Astrocyte of the spinal cord (primary cell): ENCODE measurements at places on chromosomes 7 and 10.

GRCh38 chr7:78018641-78019446, 220.3 kb downstream of the PHTF2 start:
- DNase-seq = peak; percentile 45

GRCh38 chr7:123492485-123492884, 41.9 kb downstream of the IQUB start:
- DNase-seq = no peak

GRCh38 chr7:67619175-67619574, 622.5 kb downstream of the TYW1 start:
- DNase-seq = no peak

DNA sequence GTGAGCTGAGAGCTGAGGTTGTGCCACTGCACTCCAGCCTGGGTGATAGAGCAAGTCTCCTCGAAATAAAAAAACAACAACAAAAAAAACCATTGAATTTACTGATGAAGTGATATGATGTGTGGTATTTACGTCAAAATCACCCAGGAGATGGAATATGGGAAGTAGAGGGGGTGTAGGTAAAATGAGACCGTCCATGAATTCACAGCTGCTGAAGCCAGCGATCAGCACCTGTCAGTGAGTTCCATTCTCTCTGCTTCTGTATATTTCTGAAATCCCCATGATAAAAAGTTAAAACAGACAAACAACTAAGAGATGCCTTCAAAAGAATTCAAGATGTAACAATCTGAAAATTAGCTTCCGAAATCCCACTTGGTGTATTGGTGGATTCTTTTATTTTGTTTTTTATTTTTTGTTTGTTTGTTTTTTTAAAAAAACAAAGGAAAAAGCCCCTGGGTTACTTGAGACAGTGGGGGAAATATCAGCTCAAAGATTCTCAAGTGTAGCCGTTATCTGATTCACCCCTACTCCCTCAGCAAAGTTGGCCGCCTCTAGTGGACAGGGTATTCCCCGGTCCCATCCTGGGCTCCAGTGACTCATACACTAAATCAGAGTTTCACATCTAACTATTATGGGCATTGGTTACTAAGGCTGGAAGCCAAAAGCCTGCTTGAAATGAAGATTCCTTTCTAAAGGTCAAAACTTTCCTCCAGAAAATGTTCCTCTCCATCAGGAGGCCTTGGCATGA, 76.4 kb downstream of the MAP3K8 start:
- DNase-seq = peak; percentile 67

DNA sequence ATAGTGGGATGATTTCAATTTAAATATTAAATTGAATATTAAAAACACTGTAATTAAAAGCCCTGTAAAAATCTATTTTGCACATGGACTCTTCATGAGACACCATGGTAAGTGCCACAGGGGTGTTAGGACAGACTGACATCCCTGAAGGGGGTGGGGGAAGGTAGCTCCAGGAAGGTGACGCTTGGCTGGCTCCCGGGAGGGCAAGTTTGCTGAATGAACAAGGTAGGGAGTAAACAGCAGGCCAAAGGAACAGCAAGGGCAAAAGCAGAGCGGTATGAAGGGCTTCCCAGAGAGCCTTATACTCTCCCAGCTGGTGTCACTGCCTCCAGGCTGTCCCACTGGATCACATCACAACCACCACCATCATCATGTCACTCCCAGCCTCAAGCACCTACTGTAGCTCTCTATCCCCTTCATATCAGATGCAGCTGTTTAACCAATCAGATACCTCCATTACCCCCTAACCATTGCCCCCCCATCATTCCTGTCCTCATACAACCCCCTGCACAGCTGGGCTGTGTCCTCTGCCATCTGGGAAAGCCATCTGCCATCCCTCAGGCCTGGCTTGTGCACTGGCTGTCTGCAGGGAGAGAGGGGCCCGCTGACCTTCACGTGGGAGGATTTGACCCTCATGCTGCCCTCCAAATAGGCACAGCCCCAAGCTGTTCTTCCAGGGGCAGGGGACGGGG, 19.5 kb downstream of the HSPA12A start:
- no peak for DNase-seq

DNA sequence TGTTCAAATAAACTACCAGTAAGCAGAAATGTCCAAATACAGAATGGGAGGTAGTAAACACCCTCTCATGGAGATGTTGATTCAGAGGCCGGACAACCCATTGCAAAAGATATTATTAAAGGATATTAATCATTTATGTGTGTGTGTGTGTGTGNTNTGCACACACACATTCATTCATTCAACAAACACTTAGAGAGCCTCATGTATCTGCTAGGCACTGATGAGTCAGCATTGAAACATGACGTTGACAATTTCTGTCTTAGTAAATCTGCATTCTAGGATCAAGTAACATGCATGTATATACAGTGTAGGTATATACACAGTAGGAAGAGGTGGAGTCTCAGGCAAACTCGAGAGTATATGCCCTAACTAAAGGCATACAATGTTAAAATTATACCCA, 187.0 kb downstream of the ZNF365 start:
- no peak for DNase-seq

DNA sequence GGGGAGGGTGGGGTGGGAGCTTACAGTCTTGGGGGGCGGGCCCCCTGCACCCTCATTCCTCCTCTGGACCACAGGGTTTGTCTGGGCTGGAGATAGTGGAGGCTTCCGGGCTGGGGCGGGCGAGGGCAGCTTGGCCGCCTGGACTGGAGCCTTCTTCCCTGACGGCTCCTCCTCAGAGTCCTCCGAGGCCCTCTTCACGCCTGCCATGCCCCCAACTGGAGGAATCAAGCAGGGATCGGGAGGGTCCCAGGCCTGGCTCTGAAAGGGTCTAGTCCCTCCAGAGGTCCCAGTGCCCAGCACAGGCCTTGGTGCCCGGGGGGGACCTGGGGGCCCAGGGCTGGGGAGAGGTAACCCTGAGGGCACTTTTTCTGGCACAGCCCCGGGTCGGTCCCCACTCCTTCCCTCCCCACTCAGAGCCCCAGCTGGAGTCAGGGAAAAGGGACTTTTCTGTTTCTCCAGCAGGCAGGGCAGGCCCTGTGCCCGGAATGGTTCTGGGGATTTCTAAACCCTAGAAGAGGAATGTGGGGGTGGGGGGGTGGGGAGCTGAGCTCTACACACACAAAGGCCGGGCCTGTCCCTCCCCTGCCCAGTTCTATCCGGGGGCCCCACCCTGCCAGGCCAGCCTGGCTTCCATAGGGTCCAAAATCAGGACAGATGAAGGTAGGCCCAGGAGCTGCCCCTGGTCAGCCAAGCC, 11.6 kb downstream of the MICALL2 start:
- DNase-seq = no peak

- no peak for DNase-seq
These were observed 59.7 kb downstream of the HYCC1 start for GRCh38 chr7:22954251-22954650.

DNA sequence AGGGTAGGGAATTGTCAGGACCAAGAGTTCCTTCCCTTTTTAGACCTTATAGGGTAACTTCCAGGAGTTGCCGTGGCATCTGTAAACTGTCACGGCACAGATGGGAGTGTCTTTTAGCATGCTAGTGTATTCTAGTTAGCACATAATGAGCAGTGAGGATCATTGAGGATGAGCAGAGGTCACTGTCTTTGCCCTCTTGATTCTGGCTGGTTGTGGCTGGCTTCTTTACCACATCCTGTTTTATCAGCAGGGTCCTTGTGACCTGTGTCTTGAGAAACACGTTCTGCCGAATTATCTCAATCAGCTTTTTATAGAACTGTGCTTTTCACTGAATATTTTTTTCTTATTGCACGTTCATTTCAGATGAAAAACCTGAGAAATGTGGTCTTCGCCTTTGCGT, 41.5 kb downstream of the MINPP1 start:
- DNase-seq = no peak

DNA sequence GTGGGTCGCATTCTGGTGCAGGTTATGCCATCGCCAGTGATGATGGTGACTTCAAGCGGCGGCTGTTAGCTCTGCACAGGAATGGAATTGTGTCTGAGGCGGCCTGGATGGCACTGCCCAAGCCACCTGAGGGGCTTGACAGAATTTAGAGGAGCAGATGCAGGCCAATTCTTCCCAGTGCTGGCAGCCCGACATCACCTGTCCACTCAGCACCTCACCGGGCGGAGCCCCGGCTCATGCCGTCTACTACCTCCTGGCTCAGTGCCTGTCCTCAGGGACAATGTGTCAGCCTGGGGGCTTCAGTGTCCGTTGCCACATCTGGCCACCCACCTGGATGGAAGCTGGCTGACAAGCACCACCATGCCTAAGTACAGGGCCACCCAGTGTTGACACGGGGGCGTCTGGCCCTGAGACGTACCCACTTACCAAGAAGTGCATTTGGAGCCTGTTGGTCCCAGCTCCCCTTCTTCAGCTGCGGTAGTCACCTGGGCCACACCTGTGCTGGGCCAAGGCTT, 420.5 kb upstream of the MKI67 start:
- DNase-seq = no peak

DNA sequence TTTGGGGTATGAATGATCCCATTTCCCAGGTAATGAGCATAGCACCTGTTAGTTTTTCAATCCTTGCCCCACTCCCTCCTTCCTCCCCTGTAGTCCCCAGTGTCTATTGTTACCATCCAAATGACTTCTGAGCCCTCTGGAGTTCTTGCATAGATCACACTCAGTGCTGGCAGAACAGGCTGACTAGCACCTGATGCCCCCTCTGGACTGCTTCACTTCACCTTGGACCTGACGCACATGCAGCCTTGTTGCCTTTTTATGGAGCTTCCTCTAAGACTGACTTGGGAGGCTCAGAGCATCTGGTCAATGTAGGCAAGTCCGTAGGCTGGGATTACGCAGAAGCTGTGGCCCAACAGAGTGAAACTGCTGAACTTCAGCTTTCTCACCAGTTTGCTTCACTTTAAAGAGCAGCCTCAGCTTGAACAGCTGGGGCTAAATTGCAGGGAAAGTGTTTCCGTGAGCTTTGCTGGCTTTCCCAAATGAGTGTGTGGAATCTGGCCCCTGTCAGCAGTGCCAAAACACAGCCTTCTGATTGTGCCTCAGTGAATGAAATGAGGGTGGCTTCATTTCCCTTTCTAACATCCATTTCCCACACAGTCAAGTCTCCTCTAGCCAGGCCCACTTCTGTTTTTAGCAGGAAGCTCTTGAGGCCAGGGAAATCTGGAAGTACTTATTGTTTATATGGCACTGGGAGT, 48.5 kb downstream of the NXPH1 start:
- DNase-seq = no peak

DNA sequence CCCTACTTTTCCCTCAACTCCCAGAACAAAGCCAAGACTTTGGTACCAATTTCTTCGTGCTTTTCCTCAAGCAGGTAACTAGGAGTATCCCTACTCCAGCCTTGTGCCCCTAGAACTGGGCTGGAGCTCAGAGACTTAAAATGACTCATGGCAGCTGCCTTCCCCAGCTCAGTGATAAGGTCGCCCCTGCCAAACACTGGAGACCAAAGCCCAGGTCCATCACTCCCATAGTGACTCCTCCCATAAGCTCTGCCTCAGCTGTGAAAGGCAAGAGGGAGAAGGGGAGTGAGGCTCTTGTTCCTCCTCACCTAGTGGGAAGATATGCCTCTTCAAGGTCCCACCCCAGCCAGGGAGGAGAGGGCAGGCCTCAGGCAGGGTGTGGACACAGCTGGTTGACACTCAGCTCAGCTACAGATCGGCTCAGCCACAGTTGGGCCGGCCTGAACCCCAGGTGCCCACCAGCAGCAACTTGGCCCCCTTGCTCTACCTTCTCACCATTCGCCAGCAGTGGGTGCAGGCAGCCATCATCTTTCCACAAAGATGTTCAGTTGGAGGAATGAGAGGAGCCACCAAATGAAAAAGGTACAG, 13.8 kb upstream of the CYREN start:
- no peak for DNase-seq

DNA sequence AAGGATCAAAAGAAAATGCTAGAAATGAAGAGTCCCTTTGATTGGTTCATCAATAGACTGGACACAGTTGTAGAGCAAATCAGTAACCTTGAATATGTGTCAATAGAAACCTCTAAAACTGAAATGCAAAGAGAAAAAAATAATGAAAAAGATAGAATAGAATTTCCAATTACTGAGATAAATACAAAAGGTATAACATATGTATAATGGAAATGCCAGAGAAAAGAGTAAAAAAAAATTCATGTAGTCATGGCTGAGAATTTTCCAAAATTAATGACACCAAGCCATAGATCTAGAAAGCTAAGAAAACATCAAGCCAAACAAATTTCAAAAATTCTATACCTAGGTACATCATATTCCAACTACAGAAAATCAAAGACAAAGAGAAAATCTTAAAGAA, 62.0 kb upstream of the HGF start:
- peak; percentile 18 for DNase-seq

DNA sequence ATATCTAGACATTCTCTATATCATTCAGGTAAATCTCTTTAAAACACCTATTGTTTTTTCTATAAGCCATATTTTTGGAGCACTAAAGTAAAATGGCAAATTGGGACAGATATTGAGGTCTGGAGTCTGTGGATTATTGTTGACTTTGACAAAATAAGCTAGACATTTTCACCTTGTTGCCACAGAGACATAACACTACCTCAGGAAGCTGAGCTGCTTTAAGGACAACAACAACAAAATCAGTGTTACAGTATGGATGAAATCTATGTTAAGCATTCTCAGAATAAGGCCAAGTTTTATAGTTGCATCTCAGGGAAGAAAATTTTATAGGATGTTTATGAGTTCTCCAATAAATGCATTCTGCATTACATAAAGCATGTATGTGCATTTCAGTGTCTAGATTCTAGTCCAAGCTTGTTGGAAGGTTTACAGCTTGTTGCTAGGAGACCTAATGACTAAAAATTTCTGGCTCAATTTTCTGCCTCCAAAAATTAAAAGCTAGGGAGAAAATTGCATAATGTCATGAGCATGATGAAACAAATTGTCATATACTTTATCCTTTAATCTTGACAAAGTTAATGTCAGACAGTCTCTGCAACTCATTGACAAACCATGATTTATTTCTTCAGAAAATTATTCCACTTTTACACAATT, 18.3 kb downstream of the LIPM start:
- DNase-seq = peak; percentile 65

DNA sequence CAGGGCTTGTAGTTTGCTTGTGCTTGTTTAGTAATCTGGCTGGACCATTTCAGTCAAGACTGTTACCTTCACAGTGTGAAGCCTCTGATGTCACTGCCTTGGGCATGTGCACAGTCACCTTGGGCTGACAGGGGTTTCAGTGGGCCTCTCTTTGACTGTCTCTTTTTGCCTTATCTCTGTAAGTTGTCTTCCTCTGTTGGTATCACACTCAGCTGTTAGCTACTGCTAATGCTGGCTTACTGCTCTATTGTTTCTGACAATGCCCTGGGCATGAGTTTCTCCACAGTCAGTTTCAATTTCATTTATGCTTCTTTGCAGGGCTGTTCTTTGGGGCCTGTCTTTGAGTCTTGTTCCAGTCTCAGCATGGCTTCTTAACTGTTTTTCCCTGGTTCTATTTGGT, 201.9 kb upstream of the SHH start:
- DNase-seq = no peak

DNA sequence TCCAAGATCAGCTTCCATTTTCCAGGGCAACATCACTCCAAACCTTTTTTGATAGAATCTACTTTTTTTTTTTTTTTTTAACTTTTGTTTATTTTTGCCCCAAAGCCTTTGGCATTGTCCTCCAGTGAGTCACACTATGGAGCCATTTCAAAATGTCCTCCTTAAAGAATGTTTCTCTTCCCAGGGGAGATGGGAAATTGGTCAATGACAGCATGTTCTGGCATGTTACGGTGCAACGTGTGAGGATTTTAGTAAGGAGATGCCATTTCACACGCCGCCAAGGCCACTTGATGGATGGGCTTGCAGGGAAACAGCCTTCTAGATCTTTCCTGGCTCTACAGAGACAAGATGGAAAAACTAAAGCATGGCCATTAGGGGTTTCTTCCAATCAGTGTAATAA, 30.7 kb upstream of the TRIL start:
- peak; percentile 92 for DNase-seq
